NCI-H2081 treated with DMSO at 0.1 percent for 48 hours (cell line): ENCODE measurements at places on chromosomes 1 and 21.
A peak's percentile ranks its signal among the peaks of the same experiment; 100 is the strongest.

- no peak for DNase-seq
These were observed 322.1 kb upstream of the LYPLAL1 start for GRCh38 chr1:218851586-218851985.

DNA sequence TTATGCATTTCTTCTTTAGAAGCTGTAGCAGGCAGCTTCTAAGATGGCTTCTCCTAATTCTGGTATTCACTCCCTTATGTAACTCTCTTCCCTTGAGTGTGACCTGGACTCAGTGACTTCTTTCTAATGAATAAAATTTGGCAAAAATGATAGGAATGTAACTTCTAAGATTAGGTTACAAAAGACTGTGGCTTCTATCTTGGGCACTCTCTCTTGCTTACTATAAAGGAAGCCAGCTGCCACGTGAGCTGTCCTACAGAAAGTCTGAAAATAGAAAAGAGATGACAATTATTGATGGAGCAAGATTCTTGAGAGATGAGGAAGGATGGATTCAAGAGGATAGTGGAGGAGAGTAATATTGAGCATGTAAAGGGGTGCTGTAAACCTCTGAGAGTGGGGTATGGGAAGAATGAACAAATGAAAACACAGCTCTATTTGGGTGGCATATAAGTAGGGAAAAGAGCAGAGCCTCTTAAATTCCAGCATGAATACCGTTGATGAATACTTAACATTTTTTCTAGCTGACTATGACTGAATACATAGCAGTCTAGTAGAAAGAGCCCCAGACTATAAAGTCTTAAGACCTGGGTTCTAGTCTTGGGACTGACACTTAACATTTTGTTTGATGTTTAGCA is 5.5 kb downstream of the TSEN15 start:
- no peak for DNase-seq

GRCh38 chr1:232810856-232811255 is 5.6 kb downstream of the MAP10 start:
- no peak for DNase-seq

- no peak for DNase-seq
These were observed 14.5 kb downstream of the NUAK2 start for GRCh38 chr1:205306929-205307566.

DNA sequence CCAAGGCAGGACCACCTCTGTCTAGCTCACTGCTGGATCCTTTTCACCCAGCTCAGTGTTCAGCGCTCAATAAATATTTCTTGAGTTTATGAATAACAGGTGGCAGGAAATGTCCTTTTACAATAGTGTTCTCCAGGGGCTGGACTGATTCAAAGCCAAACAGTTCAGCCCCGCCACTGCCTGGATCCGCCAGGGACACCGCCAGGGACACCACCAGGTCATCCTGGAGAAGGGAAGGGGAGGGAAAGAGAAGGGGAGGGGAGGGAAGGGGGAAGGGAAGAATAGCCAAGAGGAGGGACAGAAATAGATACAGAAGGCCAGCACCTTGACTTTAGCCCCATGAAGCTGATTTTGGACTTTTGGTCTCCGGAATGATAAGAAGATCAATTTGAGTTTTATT is 255.6 kb downstream of the GRIK3 start:
- DNase-seq, result no peak

DNA sequence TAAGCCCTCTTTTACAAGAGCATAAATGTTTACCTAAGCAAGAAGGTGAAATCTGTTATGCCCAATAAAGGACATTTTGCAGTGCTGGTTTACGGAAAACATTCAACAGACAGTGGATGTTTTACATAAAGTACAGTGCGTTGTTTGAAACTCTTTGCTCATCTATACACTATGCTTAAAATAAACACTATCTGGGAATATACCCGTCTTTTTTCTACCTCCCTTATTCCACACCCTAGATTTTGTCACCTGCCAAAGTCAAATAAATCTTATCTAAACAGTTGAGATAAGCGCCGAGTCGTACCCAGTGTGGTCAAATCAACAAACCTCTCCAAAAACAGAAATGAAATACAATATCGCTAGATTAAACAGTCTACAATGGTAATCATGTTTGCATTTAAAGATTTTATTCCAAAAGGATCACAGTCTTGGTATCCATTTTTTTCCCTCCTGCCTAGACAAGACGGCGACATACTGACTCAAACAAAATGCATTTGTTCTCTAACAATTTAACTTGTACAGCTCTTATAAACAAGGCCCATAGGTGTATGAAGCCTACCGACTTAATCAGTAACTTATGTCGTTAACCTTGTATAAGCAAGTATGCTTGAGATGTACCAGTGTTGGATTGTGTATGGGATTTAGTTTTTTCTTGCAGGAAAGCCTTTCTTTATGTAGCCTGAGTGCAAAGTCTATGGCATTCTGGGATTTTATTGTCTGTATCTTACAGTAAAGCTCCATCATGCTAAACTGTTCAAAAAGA is 189.1 kb downstream of the FMN2 start:
- no peak for DNase-seq

DNA sequence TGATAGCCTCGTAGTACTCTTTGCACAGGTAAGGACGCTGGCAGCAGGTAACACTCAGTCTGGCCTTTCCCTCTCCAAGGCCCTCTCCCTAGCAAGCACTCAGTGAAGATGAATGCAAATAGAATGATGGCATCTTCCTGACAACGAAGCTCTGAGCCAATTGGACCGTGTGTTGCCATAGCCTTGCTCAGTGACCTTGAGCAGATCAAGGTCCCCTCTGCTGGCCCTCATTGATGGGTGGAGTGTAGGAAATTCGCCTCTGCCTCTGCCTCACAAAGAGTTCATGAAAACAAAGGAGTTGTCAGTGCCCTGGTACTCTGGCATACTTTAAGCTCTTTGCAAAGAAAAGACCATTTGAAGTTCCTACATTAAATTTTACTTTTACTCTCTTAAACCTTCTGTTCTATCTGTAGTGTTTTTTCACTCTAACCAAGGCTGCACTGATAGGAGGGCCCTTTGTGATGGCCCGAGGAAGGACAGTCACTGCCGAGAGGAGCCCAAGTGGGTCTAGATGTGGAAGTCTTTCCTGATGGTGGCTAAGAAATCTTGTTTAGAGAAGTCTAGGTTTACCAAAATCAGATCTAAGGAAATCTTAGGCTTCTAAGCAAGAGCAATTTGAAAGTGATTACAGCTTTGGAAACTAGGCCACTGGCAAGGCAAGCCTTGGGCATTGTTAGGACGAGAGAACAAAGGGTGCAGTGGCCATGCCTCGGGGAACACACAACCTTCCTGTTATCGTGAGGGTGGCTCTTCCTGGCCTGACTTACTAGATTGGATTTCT is 38.2 kb downstream of the SMYD2 start:
- no peak for DNase-seq

DNA sequence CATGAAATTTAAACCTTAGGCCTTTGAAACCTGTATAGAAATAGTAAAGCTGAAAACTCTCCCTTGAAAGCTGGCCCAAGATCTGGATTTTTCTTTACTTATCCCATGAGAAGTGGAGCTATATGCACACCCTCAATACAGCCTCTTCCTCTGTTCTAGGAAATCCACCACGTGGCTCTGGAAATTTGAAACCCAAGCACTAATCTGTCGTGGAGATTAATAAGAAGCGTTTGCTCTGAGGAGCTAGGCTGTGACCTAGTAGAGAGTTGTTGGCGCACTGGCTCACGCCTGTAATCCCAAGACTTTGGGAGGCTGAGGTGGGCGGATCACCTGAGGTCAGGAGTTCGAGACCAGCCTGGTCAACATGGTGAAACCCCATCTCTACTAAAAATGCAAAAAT is 291.3 kb upstream of the PLXNA2 start:
- no peak for DNase-seq

GRCh38 chr1:3907031-3907534 is 7.0 kb upstream of the C1orf174 start:
- DNase-seq, result no peak

GRCh38 chr1:216387782-216388181 is 35.5 kb downstream of the USH2A start:
- no peak for DNase-seq

DNA sequence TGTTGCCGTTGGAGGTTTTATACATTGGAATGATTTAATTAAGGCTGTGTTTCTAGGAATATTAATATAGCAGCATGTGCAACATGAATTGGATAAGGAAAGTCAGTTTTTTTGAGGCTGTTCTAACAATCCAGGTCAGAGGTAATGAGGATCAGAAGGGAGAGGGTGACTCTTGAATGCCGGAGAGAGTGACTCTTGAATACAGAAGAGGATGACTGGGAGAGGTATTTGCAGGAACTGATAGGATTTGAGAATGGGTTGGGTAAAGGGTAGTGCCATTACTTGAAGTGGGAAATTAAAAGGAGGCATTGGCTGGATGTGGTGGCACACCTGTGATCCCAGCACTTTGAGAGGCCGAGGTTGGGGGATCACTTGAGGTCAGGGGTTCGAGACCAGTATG is 55.6 kb upstream of the MACF1 start:
- no peak for DNase-seq

DNA sequence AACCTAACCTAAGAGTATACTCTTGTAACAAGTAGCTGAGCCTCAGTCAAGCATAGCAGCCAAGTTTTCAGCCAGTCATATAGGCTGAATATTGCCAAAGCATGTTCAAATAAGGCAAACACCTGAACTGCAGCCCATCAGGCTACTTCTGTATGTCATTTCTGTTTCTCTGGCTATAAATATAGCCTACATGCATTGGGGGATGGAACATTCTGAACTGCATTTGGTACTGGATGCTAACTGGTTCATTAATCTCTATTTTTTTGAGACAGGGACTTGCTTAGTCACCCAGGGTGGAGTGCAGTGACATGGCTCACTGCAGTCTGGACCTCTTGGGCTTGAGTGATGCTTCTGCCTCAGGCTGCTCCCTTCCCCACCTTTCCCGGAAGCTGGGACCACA is 37.3 kb downstream of the MAST2 start:
- DNase-seq, result no peak

DNA sequence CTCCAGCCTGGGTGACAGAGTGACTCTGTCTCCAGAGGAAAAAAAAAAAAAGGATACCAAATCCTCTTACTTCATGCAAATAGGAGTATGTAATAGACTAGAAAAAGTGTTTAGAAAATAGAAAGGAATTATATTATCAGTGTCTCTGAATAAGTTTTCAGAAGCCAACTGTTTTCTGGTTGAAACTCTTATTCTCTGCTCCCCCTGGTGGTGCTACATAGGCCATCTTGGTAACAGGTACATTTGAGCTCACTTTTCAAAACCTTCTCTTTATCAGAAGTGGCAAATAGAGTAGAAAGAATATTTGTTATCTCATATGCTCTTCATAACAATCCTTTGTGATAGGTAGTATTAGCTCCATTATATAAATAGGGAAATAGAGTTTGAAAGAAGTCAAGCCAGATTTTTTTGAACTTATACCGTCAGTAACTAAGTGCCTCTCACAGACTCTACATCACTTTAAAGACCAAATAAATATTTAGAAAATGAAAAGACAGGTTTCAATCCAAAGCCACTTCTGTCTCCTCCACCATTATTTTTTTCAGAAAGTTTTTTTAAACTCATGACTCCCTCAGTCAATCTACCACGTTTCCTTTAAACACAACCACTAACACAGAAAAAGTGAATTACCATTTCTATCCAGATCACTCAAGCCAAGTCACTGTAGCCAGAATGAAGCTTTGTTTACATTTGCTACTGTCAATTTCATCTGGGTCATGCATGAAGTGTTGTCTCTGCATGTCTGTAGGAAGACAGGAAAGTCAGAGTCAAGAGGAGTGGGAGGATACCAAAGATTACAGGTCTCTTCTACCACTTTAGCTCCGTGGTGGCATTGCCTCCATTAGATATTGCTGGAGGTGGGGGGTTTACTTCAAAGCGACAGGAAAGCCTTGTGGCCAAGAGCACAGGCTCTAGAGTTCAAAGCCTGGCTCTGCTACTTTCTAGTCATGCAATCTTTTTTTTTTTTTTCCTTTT is 45.6 kb downstream of the IL23R start:
- no peak for DNase-seq

DNA sequence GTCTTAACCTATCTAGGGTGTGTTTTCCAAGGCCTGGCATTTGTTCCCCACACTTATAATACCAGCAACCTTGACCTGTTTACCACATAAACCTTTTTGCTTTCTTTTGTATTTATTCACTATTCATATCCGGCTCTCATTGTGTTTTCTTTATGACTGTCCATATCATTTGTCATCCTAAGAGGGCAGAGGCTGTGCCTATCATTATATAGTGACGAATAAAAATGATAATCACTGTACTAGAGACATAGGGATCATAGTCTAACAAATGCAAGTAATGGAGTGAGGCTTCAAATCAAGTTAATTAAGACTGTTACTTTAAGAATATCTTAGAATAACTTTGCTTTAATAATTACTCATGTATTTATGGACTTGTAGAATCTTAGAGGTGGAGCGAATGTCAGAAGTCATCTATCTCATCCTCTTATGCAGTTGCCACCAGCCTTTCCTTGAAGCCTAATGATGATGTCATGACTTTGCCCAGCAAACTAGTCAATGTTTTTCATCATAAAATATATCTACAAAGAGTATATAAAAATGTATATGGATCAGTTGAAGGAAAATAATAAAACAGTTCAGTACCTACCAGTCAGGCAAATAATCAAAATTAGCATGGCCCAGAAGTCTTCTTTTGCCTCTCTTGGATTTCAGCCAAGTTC is 4.7 kb upstream of the ETV3 start:
- no peak for DNase-seq

GRCh38 chr1:30929135-30929889 is 20.8 kb upstream of the SDC3 start:
- no peak for DNase-seq

DNA sequence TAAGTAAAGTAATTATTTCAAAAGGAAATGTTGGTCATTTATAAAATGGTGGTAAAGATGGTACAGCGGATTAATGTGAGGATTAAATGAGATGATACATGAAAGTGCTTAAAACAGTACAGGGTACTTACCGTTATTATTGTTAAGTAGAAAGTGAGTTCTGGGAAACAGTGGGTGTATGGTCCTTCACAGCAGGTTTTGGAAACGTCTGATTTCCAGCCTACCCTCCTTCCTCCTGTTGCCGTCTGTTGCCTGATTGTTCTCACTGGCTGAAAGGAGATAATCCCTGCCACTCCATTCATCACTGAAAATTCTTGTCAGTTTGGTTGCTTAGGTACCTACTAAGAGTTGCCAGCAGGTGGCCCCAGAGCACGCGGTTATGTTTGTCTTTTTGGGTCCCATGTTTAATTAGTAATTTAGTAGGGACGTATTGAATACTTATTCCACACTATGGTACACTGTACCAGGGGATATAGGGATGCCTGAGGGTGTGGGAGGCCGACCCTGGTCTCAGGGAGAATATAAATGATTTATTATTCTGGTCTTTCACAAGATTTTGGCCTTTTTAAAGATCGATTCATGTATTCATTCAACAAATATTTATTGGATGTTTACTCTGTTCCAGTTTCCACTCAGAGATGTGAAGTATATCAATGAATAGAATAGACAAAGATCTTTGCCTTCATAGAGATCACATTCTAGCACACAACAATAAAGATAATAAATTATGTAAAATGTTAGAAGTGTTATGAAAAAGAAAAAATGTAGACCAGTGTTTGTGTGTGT is 30.8 kb upstream of the RPTN start:
- peak; percentile 28 for DNase-seq

- DNase-seq, result no peak
These were observed 447 bp downstream of the RUNX3 start for GRCh38 chr1:24929398-24930259.

DNA sequence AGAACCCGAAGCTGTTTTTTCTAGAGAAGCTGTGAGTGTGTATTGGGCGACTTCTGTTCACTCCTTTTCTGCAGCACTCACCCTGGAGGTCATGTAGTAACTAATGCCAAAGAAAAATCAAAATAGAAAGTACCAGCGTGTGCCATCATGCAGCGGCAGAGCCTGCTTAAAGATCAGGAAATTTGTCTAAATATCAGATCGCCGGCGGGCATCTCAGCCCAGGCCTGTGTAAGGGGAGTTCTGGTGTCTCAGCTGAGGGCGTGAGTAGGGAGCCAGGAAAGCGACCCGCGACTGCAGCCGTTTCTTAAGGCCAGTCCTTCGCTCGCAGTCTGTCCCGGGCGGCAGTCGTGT is 768 bp downstream of the EDARADD start:
- DNase-seq, result no peak
